ENCODE measurements at places on chromosomes 2 and 18.

GRCh38 chr2:17620280-17620679 lies 79.8 kb downstream of the VSNL1 start:
- DNase-seq: no peak

- no peak for DNase-seq
Measured at GRCh38 chr2:54977149-54977548, 73.1 kb downstream of the RTN4 start.

DNA sequence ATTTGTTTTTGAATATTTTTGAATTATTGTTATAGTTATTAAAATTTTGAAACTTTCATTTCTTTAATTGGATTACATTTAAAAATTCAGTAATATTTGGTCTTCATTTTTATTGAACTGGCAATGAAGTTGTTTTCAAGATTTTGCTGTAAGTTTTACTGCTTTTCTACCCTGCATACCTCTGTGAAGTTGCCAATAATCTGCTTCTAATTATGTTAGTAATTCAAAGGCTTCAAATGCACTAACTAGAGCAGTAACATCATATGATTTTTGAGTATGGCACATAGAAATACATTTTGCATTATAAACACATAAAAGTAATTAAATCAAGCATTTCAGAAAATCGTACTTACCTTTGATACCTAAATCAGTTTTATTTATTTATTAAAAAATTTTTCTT lies 40.3 kb upstream of the FAM171B start:
- DNase-seq: no peak

DNA sequence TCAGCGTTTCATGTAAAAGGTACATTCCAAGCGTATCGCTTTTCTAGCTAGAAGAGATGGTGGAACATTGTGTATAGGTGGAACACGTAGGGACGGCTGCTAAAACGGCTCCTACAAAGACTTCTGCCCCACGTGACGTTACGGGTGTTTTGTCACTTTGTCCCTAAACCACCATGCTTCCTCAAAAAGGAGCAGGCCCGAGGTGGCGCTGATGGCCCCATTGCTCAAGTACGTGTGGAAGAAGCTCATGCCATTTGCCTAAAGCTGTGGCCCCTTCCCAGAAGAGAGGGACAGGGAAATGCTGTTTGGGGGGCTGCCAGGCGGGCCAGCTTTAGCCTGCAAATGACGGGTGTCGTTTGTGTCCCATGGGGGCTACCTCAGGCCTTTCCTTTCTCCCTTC lies 72.7 kb downstream of the TMEM247 start:
- no peak for DNase-seq

GRCh38 chr18:45402485-45403056 lies 212.7 kb upstream of the SLC14A2 start:
- no peak for DNase-seq

DNA sequence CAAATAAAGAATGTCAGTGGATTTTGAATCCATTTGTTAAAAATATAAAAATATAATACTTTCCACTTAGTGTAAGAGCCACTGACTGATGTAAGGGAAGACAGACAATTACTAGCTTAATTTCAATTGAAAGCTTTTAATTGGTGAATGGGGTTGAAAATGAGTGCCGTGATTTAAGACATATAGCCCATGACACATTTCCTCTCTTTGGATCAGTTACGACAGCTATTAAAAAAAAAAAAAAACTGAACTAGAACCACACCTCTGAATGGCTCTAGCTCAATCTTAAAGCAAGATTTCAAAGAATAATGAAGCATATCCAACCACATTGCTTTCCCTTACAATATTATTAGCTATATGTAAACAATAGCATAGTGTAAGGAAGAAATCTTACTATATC lies 44.0 kb downstream of the CIB4 start:
- DNase-seq: no peak
